ENCODE measurements at places on chromosomes 16 and 17.

- DNase-seq: no peak
Observed at GRCh38 chr16:69941251-69942098, 9.7 kb upstream of the CLEC18A start.

- no peak for DNase-seq
Observed at GRCh38 chr16:48269011-48269410, 21.7 kb upstream of the ABCC11 start.

DNA sequence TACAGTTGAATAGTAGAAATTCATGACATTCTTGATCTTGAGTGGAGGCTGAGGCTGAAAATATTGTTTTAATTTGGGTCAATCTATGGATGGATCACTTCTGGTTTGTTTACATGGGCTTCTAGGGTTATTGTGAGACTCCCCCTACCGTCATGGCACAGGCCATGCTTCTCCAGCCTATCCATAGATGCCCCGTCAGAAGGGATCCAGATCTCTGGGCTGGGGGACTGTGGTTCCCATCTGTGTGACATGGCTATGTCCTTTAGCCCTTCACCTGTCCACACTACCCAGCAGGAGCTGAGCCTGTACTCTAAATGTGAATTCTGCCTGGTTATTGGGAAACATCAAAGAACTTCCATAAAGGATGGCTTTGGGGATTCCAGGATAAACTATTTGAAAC is 160.4 kb downstream of the ABCC12 start:
- no peak for DNase-seq

GRCh38 chr17:4519361-4519788 is 20.7 kb downstream of the SPNS2 start:
- DNase-seq: no peak

GRCh38 chr16:11473728-11474127 is 113.0 kb downstream of the LITAF start:
- no peak for DNase-seq

DNA sequence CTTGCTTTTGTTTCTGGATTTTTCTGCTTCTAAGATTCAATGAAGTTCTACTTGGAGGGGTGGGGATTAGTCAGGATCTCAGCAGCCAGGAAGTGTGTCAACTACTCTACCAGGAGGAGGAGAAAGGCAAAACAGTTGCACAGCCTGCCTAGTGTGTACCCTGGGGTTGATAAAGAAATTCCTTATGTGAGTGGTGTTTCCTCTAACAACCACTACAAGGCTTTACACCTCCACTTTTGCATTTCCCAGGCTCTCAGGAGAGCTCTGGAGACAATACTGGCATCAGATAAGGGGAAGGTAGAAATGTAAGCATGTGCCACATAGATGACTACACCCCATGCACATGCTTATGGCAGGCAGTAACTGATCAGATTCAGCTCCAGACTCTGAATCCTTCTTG is 174.6 kb downstream of the TOX3 start:
- no peak for DNase-seq

- no peak for DNase-seq
Observed at GRCh38 chr17:83195330-83196023, 116.1 kb downstream of the METRNL start.

GRCh38 chr16:11774065-11774626 is 22.9 kb downstream of the ZC3H7A start:
- DNase-seq: no peak

- no peak for DNase-seq
Observed at GRCh38 chr16:1123525-1124230, 27.6 kb upstream of the C1QTNF8 start.

GRCh38 chr17:74954665-74955421 is 17.7 kb downstream of the HID1 start:
- DNase-seq: no peak

DNA sequence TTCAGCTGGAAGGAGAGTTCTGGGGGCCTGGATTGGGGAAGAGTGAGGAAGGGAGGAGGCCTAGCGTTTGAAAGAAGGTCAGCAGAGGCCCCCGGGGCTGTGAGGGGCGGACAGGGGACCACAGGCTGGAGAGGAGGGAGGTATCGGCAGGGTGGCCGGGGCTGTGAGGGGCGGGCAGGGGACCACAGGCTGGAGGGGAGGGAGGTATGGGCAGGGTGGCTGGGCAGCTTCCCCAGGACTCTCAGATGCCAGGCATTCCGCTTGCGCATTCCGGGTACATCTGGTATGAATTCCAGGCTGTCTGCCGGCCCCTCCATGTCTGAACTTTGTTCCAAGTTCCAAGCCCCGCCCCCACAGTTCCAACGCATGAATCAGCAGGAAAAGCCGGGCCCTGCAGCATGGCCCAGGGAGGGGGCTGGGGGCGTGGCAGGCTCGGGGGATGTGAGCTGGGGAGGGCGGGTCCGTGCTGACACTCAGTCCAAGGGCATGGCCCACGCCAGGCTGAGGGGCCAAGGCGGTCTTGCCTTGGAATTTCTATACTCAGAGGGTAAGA is 4.3 kb upstream of the TLCD2 start:
- no peak for DNase-seq

GRCh38 chr16:6066652-6067051 is 969.1 kb upstream of the EEF2KMT start:
- DNase-seq: no peak

- DNase-seq: no peak
Observed at GRCh38 chr17:4520894-4521600, 22.4 kb downstream of the SPNS2 start.

DNA sequence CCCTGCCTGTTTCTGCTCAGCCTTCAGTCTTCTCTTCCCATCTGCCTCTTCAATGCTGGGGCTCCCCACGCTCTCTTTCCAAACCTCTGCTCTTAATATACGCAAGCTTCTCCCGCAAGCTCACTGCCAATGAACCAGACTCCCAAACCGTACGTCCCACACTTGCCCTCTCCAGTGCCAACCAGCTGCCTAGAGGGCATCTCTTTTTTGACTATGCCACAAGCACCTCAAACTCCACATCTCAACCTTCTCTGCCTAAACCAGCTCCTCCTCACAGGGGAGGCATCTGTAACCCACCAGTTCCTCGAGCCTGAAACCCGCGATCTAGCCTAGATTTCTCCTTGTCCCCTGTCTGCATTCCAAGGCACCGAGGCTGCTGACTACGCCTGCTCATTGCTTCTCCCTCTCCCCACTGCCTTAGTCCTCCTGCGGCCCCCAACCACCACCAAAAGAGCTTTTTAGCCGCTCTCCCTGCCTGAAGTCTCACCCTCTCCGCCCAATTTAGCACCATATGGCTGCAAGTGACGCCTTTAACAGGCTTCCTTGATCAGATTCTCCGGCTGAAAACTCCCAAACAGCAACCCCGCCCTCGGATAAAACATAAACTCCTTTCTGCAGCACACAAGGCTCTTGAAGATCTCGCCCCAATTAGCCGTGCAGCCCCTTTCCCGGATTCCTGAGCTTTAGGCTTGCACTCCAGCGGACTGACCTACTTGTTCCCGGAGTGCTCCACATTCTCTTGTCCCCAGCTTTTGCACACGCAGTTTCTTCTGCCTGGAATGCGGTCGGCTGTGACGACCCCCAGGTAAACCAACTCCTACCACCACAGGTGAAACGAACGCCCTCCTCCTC is 1.5 kb downstream of the GGA2 start:
- peak; percentile 51 for DNase-seq

- peak; percentile 88 for DNase-seq
Observed at GRCh38 chr16:68417711-68418301, 30.5 kb downstream of the SMPD3 start.

DNA sequence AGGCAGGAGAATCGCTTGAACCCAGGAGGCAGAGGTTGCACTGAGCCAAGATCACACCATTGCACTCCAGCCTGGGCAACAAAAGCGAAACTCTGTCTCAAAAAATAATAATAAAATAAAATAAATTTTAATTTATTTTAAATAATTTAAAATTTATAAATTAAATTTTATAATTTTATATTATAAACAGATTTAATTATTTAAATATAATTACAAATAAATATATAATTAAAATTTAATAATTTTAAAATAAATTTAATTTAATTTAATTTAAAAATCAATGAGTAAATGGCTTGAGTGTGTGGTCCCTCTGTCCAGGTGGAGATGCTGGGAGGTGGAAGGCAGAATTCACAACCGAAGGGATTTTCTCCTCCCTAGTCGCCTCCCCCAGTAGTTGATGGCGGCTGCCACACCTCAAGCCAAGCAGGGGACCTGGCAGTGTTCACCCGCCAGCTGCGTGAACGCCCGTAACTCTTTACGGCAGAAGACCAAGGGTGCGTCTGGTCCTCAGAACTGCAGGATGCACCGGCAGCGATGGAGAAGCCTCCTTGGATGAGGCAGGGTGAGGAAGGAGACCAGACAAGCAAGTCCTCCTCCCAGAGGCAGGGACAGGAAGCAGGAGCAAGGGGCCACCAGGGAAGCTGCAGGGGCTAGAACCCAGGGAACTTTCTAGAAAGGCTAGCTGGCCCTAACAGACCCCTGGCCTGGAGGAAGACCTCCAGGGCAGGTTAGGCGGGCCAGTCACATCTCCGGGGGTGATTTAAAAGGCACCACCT is 22.9 kb upstream of the KRT17 start:
- no peak for DNase-seq

- DNase-seq: no peak
Observed at GRCh38 chr17:20926532-20926931, 116.3 kb downstream of the USP22 start.

DNA sequence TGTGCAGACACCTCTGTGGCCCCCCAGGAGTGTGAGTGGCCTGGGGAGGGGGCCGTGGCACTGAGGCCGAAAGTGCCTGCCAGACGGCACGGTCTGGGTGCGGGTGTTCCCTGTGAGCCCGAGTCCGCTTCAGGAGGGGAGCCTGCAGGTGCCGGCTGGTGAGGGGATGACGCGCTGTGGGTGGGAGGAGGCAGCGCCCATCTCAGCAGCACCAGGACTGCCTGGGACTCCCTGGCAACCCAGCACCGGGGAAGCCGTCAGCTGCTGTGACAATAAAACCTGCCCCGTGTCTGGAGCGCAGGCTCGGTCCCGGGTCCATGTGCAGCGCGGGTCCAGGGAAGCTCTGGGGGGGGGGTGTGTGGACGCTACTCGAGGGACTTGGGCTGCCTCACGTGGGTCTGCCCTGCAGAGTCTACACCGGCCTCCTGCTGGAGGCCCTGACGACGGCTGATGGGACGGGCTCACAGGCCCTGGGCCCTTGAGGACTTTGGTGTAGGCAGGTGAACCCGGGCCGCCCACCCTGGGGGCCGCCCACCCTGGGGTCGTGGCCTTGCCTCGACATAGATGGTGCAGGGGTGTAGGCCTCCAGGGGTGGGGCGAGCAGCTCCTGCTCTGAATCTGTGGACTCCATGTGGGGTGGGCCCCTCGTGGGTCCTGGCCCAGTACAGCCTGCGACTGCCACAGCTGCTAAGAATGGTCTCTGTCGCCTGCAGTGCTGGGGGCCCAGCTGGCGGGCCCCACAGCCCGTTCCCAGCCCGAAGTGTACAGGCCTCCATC is 5.9 kb upstream of the RAB40C start:
- DNase-seq: no peak

DNA sequence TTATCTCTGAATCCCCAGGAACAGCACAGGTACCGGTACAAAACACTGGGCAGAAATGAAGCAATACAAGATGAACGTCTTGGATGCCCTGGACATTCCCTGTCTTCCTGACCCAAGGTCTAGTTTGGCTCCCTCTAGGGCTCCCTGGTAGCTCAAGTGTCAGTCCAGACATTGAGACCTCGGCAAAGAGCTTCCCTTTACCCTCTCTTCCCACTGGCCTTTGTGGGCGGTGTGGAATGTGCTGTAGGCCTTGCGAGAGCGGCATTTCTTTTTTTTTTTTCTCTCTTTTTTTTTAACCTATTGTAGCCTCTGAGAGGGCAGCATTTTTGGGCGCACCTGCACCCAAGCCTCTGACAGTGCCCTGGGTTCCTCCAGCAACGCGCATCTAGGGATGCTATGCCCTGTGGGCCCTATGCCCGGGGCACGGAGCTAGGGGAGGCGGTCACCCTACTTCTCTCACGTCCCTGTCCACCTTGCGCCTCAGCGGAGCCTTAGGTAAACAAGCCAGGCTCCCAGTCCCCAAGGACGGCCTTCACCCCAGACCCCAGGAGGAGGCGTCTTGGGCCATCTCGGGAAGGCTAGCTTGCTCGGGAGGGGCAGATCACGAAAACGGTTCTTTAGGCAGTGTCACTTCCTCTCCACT is 1.2 kb upstream of the NFATC3 start:
- no peak for DNase-seq

- peak; percentile 78 for DNase-seq
Observed at GRCh38 chr16:28549301-28549899, 4.3 kb upstream of the SGF29 start.

DNA sequence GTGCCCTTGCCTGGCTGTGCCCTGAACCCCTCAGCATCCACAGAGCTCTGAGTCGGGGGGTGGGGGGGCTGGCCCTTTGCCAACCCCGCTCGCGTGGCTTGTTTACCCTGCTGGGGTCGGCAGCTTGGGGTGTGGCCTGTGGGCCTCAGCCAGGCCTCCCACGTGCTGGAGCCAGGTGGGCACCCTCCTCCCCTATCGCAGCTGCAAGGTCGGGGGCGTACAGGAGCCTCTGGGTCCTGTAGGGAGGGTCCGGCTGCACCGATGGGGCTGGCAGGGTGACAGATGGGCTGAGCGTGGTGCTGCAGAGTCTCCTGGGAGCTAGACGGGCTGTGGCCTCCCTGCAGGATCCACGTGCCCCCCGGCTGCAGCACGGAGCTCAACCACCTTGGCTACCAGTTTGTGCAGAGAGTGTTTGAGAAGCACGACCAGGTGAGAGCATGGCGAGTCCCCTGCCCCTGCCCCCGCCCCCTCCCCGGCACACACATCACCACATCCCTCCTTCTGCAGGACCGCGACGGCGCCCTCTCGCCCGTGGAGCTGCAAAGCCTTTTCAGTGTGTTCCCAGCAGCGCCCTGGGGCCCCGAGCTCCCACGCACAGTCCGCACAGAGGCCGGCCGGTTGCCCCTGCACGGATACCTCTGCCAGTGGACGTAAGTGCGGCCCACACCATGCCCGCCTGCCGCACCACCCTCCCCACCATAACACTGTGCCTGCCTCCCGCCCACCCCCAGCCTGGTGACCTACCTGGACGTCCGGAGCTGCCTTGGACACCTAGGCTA is 3.6 kb downstream of the RHOT2 start:
- DNase-seq: no peak

DNA sequence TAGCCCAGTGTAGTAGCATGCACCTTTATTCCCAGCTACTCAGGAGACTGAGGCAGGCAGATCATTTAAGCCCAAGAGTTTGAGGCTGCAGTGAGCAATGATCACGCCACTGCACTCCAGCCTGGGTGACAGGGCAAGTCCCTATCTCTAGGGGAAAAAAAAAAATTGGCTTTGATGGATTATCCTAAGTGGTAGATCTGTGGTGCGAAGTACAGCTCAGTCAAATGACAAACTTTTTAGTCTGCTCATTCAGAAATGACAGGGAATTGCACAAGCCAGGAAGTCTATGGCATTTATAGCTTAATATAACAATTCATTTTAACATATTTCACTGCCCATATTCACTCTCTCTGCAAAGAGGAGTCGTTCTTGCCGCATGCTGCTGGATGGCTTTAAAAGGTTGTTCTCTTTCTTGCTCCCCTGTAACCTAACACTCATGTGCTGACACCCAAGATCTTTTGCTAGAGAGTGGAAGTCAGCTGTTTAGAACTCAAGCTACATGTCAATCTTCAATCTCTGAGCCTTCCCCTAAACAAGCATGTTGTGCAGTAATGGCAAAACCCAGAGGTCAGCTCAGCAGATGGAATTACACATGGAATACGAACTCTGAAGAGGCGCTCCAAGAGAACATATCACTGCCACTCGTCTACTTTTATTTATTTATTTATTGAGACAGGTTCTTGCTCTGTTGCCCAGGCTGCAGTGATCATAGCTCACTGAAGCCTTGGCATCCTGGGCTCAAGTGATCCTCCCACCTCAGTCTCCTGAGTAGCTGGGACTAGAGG is 32.8 kb downstream of the RNF157 start:
- DNase-seq: no peak

- no peak for DNase-seq
Observed at GRCh38 chr17:73187203-73187769, 5.6 kb upstream of the COG1 start.

Measured in Karpas-422 (cell line).